Muscle of arm (tissue), 14 donors: ENCODE measurements at places on chromosomes 3 and 15. TPM values are rescaled to one million over a fixed set of nuclear protein-coding genes. Genes with fewer than 3 reads are reported as not detected.

DNA sequence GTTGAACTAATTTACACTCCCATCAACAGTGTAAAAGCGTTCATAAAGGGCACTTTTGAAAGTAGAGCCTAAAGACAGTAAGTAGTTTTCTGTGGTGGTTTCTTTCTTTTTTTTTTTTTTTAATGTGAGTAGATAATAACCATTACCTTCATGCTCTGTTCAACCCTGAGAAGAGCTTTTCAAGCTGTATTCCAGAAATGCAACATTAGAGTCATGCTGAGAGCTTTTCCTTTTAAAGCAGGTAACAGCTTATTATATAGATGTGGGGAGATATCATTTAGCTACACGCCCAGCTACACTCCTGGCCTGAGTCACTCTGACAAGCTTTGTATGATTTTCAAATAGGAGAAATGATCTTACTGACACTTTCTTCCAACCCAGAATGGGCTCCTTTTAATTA, 96.2 kb upstream of the ARHGEF26 start:
- no peak for DNase-seq

DNA sequence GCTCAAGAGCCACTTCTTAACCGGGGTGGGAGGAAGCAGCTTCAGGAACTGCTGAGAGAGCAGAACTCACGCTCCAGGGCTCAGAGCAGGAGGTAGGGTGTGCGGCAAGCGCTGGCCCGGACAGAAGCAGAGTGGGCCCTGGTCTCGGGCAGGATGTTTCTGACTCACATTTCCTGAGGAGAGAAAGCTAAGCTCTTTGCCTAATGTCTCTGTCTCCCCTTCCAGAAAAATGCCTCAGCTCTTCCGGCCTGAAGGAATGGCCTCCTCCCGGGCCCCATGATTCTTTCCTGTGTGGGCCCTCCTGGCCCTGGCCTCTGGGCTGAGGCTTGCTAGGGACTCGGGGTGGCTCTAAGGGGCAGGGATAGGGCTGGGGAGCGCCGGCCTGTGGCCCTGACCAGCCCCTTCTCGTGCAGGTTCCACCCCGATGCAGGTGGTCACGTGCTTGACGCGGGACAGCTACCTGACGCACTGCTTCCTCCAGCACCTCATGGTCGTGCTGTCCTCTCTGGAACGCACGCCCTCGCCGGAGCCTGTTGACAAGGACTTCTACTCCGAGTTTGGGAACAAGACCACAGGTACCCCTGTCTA, 4.1 kb upstream of the STAB1 start:
- DNase-seq = no peak

GRCh38 chr3:176873261-176873660, 324.0 kb downstream of the TBL1XR1 start:
- no peak for DNase-seq

Gene MYRIP
- 0.79 TPM for polyA plus RNA-seq

Gene SEMA3G
- 15.7 TPM for polyA plus RNA-seq

Gene OCA2
- 4.5 TPM for polyA plus RNA-seq
